CD4-positive, alpha-beta T cell (primary cell): ENCODE measurements at places on chromosomes 6 and 20.

- DNase-seq = no peak
These were observed 69.8 kb downstream of the DZANK1 start for GRCh38 chr20:18397030-18397429.

DNA sequence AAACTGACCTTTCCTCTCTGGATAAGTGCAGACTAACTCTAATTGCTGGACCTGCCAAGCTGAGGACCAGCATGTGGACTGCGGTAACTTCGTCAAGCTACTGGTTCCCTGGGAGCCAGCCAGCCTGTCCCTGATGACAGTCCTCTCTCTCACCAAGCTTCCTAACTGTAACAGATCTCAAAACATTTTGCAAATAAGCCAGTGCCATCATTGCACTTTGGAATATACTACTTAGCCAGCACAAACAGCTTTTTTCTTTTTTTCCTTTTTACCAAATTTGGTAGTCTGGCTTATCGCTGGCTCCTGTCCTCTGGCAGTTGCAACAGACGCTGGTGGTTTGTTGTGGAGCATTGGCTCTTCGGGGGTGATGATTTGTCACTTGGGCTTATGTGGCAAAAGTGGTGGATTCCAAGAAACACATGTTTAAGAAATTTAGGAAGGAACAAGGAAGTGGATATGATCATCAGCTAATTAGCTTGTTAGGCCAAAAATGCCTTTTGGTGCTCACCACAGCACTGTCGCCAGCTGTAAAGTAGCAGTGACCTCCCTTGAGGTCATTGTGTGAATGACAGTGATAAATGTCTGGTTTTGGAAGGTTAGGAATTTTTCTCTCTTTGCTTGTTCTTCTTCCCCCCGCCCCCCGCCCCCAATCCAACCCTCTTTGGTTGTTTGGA, 171.7 kb downstream of the CLIC5 start:
- no peak for DNase-seq

GRCh38 chr6:52293067-52293466, 8.5 kb upstream of the MCM3 start:
- DNase-seq = no peak

DNA sequence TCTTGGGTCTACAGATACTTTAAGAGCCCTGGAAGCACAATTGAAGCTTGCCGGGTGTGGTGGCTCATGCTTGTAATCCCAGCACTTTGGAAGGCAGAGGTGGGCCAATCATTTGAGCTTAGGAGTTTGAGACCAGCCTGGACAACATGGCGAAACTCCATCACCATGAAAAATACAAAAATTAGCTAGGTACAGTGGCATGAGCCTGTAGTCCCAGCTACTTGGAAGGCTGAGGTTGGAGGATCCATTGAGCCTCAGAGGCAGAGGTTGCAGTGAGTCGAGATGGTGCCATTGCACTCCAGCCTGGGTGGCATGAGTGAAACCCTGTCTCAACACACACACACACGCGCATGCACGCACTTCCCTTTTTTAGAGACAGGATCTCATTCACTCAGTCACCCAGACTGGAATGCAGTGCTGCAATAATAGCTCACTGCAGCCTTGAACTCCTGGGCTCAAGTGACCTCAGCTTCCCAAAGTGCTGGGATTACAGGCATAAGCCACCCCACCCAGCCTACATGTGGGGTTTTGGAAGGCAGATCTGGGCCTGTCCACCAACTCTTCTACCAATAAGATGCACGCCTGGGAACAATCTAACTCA, 182.5 kb upstream of the JARID2 start:
- no peak for DNase-seq

- no peak for DNase-seq
These were observed 10.6 kb downstream of the PDYN start for GRCh38 chr20:1983301-1983700.

GRCh38 chr6:108675226-108676200, 114.8 kb downstream of the FOXO3 start:
- no peak for DNase-seq

- DNase-seq = no peak
These were observed 318.7 kb downstream of the THBS2 start for GRCh38 chr6:168934660-168935627.

GRCh38 chr6:132919045-132919860, 104.9 kb downstream of the RPS12 start:
- DNase-seq = no peak

DNA sequence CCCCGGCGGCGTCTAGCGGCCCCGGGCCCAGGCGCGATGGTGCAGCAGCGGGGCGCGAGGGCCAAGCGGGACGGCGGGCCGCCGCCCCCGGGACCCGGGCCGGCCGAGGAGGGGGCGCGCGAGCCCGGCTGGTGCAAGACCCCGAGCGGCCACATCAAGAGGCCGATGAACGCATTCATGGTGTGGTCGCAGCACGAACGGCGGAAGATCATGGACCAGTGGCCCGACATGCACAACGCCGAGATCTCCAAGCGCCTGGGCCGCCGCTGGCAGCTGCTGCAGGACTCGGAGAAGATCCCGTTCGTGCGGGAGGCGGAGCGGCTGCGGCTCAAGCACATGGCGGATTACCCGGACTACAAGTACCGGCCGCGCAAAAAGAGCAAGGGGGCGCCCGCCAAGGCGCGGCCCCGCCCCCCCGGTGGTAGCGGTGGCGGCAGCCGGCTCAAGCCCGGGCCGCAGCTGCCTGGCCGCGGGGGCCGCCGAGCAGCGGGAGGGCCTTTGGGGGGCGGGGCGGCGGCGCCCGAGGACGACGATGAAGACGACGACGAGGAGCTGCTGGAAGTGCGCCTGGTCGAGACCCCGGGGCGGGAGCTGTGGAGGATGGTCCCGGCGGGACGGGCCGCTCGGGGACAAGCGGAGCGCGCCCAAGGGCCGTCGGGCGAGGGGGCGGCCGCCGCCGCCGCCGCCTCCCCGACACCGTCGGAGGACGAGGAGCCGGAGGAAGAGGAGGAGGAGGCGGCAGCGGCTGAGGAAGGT, 715 bp downstream of the SOX12 start:
- peak; percentile 76 for DNase-seq

GRCh38 chr6:149898966-149899365, 1.1 kb upstream of the RAET1E start:
- no peak for DNase-seq

DNA sequence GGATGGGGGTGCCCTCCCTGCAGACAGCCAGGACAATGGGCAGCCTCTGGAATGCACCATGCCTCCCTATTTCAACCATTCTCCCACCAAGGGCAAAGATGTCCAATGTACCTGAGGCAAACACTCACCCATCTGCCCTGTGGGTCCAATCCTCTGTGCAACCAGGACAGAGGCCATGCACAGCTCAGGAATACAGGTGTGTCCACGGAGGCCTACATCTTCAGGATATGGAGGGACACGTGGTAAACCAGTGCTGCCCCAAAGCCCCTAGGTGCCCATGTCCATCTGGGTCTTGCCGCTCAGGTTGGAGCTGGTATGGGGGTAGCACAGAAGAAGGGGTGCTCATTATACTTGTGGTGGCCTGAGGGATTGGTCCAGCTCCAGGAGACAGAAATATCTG, 20.4 kb upstream of the TAF8 start:
- peak; percentile 15 for DNase-seq

GRCh38 chr20:63264519-63264918, 8.1 kb upstream of the ARFGAP1 start:
- DNase-seq = no peak

DNA sequence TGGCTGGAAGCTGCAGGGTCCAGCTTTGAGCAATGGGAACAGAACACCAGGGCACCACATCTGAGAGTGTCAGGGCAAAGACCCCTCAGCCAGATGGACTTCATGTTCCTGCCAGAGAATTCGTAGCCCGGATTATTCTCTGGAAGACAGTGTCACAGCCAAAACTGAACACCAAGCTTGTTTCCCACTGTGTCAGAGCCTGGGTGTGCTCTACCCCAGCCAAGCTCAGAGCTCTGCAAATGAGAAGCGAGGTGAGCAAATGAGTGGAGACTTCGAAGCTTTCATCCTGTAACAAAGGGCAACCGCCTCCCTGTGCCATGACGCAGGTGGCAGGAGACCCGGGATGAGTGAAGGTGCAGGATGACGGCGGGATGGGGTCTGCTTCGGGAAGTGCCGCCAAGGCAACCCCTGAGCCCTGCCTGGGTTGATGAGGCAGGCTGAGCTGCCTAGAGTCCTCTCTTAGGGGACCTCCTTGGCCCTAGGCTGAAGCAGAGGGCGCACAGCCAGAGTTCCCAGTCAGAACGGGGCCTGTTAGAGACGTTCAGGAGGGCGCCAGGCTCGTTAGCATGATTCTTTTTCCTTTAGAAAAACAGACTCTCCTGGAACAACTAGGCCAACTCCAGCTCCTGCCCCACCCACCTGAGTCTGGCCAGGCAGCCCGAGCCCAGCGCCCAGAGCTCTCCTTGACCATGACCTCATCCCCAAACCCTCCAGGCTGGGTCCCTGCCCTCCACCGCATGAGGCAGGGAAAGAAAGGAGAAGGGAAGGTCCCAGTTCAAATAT, 187.7 kb downstream of the SOD2 start:
- DNase-seq = no peak

- DNase-seq = no peak
These were observed 42.3 kb upstream of the TMEM181 start for GRCh38 chr6:158517581-158517980.

- no peak for DNase-seq
These were observed at the start of gene PTK6 for GRCh38 chr20:63536997-63537524. Gene PTK6 (minus strand): TSS chr20:63537376. CDS start chr20:63537314, 62 bp downstream.

GRCh38 chr6:127634178-127634577, 57.2 kb downstream of the C6orf58 start:
- DNase-seq = no peak

DNA sequence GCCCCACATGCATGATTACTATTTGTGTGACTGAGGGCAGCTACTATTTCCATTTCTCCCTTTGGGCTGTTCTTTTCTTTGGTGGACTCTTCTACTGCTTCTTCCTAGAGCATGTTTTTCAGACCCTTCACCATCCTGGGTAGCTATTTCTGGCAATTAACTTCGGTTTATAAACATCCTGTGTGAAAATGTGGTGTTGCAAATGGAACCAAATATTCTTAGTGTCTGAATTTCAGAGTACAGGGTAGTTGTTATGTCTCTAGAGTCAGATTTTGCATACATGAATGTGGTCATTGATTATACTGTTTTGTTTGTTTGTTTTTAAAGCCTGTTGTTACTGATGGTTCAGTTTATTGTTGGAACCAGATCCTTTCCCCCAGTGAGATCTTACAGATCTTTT, 49.7 kb downstream of the PROKR2 start:
- DNase-seq = no peak

DNA sequence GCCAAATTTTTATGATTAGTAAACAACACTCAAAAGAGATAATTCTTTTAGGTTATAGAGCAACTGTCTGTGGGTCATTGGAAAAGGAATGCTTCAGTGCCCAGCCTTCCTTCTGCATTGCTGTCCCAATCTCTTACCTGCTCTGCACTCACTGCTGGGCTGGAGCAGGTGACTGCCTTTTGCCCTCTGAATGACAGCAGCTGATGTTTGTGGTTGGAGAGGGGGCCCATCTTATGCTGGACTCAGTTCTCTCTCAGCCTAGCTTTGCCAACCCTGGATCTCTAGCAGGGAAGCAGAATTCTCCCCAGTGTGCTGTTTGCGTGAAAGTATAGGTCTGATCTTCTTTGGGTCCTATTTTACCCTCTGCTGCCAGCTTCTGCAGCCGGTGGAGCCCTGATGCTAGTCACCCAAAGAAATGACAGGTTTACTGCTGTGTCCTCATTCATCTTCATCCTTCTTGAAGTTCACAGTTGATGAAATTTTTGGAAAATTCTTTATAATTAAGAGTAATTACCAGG, 193.5 kb downstream of the ARID1B start:
- DNase-seq = no peak

- DNase-seq = no peak
These were observed 31.2 kb upstream of the SPTLC3 start for GRCh38 chr20:12977328-12978125.

- DNase-seq = no peak
These were observed 146.5 kb downstream of the EDN1 start for GRCh38 chr6:12436683-12437082.

- peak; percentile 10 for DNase-seq
These were observed 127.4 kb upstream of the AFDN start for GRCh38 chr6:167699141-167699931.

DNA sequence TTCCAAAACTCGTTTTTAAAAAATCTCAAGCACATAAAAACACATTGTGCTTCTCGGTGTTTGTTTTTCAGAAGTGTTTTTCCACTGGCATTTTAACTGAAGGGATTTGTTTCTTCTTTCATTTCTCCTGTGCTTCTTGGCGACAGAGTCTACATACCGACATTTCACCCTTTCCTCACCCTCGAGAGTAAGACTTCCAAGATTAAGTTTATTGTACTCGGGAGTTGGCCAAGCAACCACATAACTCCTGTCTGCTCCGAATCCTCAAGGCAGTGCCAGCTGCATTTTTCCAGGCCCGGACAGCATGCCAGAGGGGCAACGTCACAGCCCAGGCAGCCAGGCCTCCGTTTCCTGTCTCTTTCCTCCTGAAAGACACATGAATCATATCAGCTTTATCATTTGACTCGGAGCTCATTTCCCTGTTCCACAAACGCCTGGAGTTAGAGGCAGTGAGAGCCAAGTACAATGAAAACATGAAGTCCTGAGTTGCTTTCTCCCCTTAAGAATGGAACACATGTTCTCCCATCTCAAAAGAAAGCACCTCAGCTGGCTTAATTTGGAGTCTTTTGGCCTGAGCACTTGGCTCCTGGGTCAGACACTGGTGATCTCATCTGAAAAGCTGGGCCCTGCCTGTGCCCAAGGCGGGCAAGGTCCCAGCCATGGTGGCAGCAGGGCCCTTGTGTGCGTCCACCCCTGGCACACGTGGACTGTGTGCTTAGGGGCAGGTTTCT, 23.2 kb upstream of the FAM50B start:
- no peak for DNase-seq

- DNase-seq = no peak
These were observed 60.1 kb downstream of the CLIC5 start for GRCh38 chr6:45955597-45955996.

DNA sequence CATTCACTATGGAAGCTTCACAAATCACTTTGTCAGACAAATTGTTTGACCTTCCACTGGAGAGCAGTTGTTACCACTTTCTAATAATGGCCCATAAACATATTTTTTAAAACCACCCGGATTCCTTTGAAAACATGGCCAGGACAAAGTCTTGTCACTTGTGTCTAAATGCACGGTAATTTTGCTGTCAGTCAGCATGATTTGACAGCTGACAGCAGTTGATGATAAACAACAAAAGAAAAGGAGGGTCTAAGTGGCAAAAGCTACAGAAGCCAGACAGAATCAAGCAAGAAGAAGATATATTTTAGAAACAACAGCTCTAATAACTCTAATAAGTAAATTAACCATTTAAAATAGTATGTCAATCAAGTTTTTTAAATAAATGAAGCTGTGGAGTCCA, 27.7 kb upstream of the CARMIL1 start:
- DNase-seq = no peak

GRCh38 chr6:113315879-113316278, 541.3 kb upstream of the MARCKS start:
- no peak for DNase-seq

- DNase-seq = no peak
These were observed 182.4 kb upstream of the MCHR2 start for GRCh38 chr6:100176311-100176950.
